ENCODE measurements at places on chromosomes 16 and 17.

- no peaks in the 10 kb centered on the region for H3K27me3 ChIP-seq
- H3K4me3 ChIP-seq: no peak overlapping the region
- no peaks in the 10 kb centered on the region for H3K36me3 ChIP-seq
- no peak for DNase-seq
- no peak overlapping the region for H3K27ac ChIP-seq
These were observed 43.8 kb downstream of the PITPNM3 start for GRCh38 chr17:6512552-6512951.

DNA sequence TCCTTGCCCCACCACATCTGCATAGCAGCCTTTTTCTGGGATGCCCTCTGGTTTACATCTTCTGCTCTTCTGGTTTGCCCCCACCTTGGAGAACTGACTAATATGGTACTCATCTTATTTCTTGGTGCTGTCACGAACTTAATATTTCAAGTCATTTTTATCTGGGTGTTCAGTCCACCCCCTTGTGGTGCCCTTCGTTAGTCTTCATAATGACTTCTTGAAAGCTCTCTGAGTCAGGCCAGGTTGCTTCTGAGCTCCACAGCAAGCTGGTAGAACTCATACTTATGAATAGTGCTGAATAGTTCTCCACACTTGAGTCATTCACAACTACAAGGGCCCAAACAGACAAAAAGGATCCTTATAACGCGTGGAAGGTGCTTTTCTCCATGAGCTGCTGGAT, 35.8 kb upstream of the TEKT3 start:
- no peak for DNase-seq
- no peaks in the 10 kb centered on the region for H3K4me1 ChIP-seq
- no peaks in the 10 kb centered on the region for H3K27me3 ChIP-seq
- H3K27ac ChIP-seq: no peak overlapping the region

DNA sequence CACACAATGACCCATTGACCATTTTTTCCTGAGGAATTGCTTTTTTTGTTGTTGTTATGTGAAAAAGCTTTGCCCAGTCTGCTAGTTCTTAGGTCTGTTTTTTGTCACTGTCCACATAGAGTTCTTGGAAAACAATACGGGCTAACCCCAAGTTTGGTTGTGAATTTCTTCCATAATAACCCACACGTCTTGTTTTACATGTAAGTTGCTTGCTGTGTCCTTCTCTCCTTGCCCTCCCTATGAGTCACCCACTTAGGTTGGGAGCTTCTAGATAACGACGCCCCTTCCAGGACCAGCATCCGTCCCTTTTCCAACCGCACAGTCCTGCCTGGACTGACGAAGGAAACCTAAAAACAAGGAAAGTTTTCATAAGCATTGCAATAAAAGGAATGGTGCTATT, 175.3 kb upstream of the HS3ST3A1 start:
- no peak overlapping the region for H3K4me3 ChIP-seq
- no peak for DNase-seq
- no peaks in the 10 kb centered on the region for H3K36me3 ChIP-seq
- H3K27me3 ChIP-seq: no peaks in the 10 kb centered on the region
- no peaks in the 10 kb centered on the region for H3K4me1 ChIP-seq

DNA sequence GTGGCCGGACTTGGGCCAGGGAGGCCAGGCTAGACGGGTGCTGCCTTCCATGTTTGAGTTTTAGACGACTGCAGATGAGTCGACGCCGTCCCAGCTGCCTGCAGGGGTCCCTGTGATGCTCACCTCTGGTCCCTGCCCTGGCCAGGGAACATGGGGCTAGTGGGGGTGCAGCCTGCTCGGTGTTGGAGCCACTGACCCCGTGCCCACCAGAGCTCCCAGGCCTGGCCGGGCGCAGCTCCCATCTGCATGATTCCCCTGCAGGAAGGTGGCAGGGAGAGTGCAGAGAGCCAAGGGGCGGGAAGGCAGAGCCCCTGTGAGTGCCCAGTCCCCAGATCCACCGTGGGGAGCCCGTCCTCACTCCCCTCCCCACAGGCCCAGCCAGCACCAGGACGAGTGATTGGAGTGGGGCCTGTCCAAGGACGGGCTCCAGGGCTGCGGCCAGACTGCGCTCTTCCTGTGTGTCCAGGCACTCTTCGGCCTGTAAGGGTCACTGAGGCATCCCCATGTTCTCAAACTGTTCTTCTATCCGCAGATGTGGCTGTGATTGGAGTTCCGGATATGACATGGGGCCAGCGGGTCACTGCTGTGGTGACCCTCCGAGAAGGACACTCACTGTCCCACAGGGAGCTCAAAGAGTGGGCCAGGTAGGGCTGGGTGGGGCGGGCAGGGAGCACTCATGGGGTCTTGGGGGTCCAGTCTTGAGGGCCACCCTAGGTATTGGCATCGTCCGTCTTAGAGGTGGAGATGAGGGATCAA, 26.0 kb upstream of the CDH15 start:
- H3K36me3 ChIP-seq: peaks cover 89% of the 10 kb centered on the region
- H3K4me1 ChIP-seq: no peaks in the 10 kb centered on the region
- H3K4me3 ChIP-seq: no peak overlapping the region
- H3K27ac ChIP-seq: no peak overlapping the region

DNA sequence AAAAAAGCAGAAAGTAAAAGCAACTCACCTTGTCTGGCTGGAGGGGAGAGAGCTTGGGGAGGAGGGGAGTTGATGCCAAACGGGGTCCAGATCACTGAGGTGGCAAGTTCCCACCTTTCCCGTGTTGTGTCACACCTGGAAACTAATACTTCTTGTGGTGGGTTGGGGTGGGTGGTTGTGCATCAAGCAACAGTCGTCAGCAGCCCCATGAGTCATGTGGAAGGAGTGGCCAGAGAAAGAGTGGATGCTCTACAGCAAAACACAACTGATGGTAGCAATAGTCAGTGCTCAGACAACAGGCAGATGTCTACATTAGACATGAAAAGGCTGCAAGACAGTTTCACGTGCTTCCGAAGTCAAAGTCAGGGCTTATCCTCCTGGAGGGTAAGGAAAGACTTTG, 35.4 kb downstream of the ARSG start:
- no peaks in the 10 kb centered on the region for H3K36me3 ChIP-seq
- DNase-seq: no peak
- H3K27ac ChIP-seq: no peak overlapping the region
- H3K4me3 ChIP-seq: no peak overlapping the region

GRCh38 chr17:8018436-8018835, 16.0 kb downstream of the GUCY2D start:
- H3K27me3 ChIP-seq: peaks cover 9% of the 10 kb centered on the region
- DNase-seq: no peak
- H3K4me3 ChIP-seq: no peak overlapping the region
- H3K36me3 ChIP-seq: no peaks in the 10 kb centered on the region
- H3K4me1 ChIP-seq: no peaks in the 10 kb centered on the region

DNA sequence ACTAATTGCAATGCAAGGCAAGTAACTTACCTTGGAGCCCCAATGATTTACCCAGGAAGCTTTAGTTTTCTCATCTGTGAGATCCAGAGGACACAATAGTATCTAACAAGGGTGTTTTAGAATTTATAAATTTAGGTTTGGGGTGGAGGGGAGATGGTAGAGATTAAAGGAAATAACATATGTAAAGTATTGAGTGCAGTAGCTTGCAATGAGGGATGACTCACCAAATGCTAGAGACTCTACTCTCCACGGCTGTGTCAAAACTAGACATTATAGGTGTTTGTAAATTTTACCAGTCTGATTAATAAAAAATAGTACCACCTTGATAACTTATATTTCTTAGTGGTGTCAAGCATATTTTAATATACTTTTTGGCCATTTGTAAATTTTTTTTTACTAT, 3.7 kb upstream of the ABCA9 start:
- H3K4me1 ChIP-seq: peaks cover 16% of the 10 kb centered on the region
- peaks cover 6% of the 10 kb centered on the region for H3K27me3 ChIP-seq
- H3K27ac ChIP-seq: no peak overlapping the region

- H3K4me3 ChIP-seq: peak overlapping the region; percentile 42
- DNase-seq: peak; percentile 78
- H3K36me3 ChIP-seq: peaks cover under 1% of the 10 kb centered on the region
- peaks cover 7% of the 10 kb centered on the region for H3K27me3 ChIP-seq
- peak overlapping the region; percentile 62 for H3K27ac ChIP-seq
These were observed 4.9 kb upstream of the ZNF267 start for GRCh38 chr16:31868691-31869167.

DNA sequence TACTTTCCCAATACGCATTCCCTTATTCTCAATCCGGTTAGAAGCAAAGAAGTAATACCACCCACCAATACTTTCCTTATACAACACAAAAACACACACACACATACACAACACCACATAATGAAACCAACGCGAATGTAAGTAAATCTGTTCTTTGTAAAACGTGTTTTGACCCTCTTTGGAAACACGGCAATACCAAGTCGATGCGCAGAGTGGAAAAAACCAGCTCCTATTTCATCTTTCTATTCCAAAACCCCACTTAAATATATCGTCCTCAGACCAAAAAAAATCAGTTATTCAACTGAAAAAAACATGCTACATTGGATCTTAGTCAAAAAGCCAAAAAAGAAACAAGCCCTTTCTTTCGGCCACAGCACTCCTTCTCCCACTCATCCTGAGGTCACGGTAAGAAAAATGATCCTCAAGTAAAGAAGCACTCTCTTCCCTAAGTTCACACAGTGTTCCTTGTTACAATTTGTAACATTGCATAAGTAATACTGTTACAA, 31.0 kb upstream of the ARL4D start:
- DNase-seq: peak; percentile 82
- H3K4me3 ChIP-seq: peak overlapping the region; percentile 80
- no peaks in the 10 kb centered on the region for H3K27me3 ChIP-seq
- H3K27ac ChIP-seq: peak overlapping the region; percentile 97
- peaks cover 49% of the 10 kb centered on the region for H3K4me1 ChIP-seq
- H3K36me3 ChIP-seq: no peaks in the 10 kb centered on the region

- H3K4me1 ChIP-seq: no peaks in the 10 kb centered on the region
- no peak overlapping the region for H3K27ac ChIP-seq
- DNase-seq: peak; percentile 67
- no peaks in the 10 kb centered on the region for H3K36me3 ChIP-seq
- H3K4me3 ChIP-seq: no peak overlapping the region
These were observed 40.1 kb downstream of the NOS2 start for GRCh38 chr17:27760069-27760885.

- H3K27ac ChIP-seq: no peak overlapping the region
- no peak for DNase-seq
- H3K36me3 ChIP-seq: peaks cover 94% of the 10 kb centered on the region
- no peaks in the 10 kb centered on the region for H3K27me3 ChIP-seq
- no peaks in the 10 kb centered on the region for H3K4me1 ChIP-seq
These were observed 18.9 kb downstream of the GGA3 start for GRCh38 chr17:75242461-75243042.

DNA sequence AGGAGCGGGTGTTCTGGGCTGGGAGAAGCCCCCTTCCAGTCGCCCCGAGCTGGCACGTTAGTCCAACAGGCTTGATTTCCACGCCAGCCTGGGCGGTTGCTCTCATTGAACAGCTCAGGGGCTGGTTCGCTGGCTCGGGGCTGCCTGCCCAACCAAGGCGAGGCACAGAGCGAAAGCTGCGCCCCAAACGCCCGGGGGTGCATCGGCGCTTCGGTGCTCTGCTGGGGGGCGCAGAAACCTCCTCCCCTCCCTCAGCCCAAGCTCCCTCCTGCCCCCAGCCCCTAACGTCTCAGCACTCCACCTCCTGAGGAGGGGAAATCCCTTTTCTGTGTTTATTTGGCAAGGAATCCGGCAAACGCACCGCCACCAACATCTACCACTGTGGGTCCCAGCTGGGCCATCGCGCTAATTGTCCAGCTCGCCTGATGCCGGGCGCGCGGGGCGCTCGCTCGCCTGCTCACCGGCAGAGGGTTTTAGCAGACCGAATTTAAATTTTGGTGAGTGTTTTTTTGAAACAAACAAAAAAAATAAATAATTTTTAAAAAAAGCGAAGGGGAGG, 29.5 kb upstream of the RBFOX1 start:
- no peak for DNase-seq
- no peaks in the 10 kb centered on the region for H3K27me3 ChIP-seq
- no peaks in the 10 kb centered on the region for H3K36me3 ChIP-seq
- H3K4me1 ChIP-seq: no peaks in the 10 kb centered on the region
- no peak overlapping the region for H3K4me3 ChIP-seq

GRCh38 chr17:27825459-27825858, 25.1 kb upstream of the NOS2 start:
- H3K4me1 ChIP-seq: no peaks in the 10 kb centered on the region
- H3K36me3 ChIP-seq: no peaks in the 10 kb centered on the region
- H3K27me3 ChIP-seq: no peaks in the 10 kb centered on the region
- H3K4me3 ChIP-seq: no peak overlapping the region
- no peak overlapping the region for H3K27ac ChIP-seq
- DNase-seq: no peak

DNA sequence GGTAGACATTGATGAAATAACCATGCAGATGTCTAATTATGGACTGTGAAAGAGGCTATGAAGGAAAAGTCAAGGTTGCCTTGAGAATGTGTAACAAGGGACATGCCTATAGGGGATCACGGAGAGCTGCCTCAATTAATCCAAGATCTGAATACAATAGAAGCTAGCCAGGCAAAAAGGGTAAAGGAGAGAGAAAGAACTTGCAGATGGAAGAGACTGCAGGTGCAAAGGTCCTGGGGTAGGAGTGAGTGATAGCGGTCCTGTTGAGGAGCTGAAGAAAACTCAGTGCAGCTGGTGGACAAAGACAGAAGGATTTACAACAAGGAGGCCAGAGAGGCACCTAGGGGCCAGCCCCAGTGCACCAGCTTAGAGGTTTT, 15.9 kb upstream of the TNS4 start:
- peak; percentile 54 for DNase-seq
- H3K4me1 ChIP-seq: peaks cover 68% of the 10 kb centered on the region
- no peaks in the 10 kb centered on the region for H3K27me3 ChIP-seq
- no peak overlapping the region for H3K4me3 ChIP-seq
- H3K27ac ChIP-seq: peak overlapping the region; percentile 99

DNA sequence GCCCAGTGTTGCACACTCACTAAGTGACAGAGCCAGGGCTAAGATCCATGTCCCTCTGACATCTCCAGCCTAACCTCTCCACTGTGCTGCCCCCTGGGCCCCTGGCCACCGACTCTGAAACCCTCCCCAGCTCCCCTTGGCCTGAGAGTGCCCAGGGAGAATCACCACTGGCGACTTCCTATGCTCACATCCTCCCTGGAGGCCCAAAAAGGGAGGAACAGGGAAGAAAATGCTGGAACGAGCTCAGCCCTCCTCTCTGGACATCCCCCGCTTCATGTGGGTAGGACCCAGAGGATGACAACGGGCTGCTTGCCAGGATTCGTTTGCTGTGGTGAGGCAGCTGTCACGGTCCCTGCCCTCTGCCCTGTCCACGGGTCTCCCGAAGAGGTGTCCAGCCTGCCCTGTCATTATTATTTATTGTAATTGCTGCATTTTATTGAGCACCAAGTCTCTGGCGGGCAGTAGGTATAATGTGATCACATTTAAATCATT, 153.5 kb upstream of the RPL38 start:
- H3K4me3 ChIP-seq: no peak overlapping the region
- no peak overlapping the region for H3K27ac ChIP-seq
- no peak for DNase-seq
- H3K27me3 ChIP-seq: peaks cover 4% of the 10 kb centered on the region
